ENCODE measurements at places on chromosomes 4 and X.
A peak's percentile ranks its signal among the peaks of the same experiment; 100 is the strongest.

- DNase-seq: no peak
Observed at GRCh38 chrX:133007458-133007857, 49.0 kb upstream of the HS6ST2 start.

- DNase-seq: no peak
Observed at GRCh38 chr4:47187608-47188007, 156.2 kb downstream of the GABRB1 start.

GRCh38 chrX:24426921-24427746 is 38.0 kb upstream of the PDK3 start:
- no peak for DNase-seq

GRCh38 chr4:99690472-99690871 is 32.8 kb upstream of the C4orf54 start:
- DNase-seq: no peak

DNA sequence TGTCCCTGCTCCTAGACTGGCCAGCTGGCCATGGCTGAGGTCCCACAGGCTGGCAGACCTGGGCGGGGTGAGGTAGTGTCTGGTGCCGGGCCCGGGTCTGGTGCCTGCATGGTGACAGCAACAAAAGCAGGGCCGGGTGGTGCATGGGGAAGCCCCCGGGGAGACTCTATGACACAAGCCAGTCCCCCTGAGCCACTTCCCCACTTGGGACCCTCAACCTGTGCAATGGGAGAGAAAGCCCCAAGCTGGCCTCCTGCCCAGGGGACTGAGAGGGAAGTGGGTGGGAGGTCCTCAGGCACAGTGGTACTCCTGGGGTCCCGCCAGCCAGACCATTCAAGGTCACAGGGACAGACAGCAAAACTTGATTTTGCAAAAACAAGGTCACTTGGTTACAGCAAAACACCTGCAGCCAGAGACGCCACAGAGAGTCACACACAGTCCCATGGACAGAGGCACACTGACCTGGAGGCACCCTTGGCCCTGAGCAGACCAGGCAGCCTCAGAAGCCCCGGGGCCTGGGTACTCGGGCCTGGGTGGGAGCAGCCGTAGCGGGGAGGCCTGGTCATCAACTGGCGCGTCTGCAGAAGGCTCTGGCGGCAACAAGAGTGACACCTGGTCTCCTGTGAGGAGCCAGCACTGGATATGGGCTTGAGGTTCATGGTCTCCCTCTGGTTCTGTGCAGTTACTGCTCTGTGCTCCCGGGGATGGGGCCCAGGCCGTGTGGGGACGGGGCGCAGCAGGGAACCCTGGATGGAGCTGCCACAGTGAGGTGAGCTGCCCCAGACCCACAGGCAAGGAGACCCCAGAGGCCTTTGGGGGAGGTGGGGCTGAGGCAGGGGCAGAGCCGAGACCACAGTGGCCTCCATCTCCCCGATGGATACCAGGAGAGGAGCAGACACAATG is 60.6 kb downstream of the HTRA3 start:
- peak; percentile 37 for DNase-seq

GRCh38 chrX:23103546-23103945 is 103.8 kb downstream of the DDX53 start:
- DNase-seq: no peak

DNA sequence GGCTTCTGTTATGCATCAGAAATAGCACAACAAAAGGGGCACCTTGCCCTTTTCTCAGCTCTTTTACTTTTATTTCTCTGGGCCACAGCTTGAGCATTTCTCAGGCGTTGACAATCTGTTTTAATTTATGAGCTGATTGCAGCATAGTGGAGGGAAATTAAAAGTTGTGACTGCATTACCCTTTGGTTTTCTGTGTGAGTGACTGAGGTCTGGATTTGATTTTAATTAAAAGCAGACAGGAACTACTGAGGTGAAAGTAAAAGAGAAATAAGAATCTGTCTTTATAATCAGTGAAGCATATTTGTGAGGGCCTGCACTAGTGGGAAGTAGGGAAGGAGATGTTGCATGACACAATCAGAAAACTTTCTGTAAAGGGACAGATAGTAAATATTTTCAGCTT is 43.4 kb upstream of the GEMIN8 start:
- DNase-seq: no peak

- DNase-seq: no peak
Observed at GRCh38 chrX:85378461-85378860, 1.0 kb downstream of the POF1B start.

Measured in breast epithelium (tissue), 4 donors.